ENCODE measurements at places on chromosomes 11 and 22.
A peak's percentile ranks its signal among the peaks of the same experiment; 100 is the strongest.

GRCh38 chr22:20937031-20937793 lies 20.0 kb downstream of the CRKL start:
- peak; percentile 54 for DNase-seq

GRCh38 chr11:14445542-14446530 lies 53.8 kb downstream of the COPB1 start:
- DNase-seq, result peak; percentile 76

DNA sequence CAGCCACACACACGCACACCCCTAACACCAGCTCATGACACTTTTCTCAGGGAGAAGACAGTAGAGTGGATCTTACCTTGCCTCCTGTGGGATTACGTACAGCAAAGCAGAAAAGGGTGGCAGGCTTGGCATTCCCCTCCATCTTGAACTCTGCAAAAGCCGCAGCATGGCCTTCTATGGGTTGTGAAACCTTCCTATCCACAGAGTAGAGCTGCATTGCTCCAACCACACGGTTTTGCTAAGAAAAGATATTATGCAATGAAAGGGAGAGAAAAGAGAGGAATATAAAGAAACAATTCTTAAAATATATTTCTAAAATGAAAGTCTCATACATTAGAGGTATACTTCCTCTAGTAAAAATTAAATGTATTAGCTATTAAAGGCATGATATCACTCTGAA lies 48.8 kb downstream of the CLTCL1 start:
- no peak for DNase-seq

DNA sequence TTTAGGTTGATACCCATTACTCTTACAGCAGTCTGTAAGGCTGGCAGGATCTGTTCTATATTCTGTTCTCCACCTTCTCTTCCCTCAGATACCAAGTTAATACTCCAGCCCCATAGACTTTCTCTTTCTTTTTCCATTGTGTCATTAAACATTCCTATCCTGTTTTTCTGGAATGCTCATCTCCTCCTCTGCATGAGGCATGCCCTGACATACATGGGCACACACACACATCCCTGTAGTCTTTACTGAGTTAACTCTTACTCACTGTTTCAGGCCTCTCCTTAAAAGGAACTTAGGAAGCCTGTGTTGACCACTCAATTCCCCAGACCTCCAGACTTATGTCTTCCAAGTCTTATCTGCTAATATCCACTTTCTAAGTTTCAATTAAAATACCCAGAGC lies 476.8 kb downstream of the METTL15 start:
- DNase-seq, result peak; percentile 80

DNA sequence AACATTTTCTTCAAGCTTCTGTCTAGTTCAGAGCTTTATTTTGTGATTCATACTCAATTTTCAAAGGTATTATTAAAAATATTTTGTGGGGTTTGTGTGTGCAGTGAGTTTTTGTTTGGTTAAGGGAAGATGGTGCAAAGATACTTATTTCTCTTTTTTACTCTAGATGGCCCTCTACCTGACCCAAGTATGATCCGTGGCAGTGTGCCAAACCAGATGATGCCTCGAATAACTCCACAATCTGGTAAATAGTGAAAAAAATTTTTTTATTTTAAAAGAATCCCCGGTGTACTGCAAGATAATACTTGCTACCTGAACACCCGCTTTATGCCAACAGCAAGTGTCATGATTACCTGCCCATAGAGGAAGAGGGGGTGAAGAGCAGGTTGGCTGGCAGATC lies 54.2 kb downstream of the EP300 start:
- no peak for DNase-seq

- no peak for DNase-seq
Measured at GRCh38 chr11:112162761-112163546, 940 bp downstream of the IL18 start.

GRCh38 chr11:130725421-130726233 lies 190.7 kb downstream of the SNX19 start:
- peak; percentile 33 for DNase-seq

DNA sequence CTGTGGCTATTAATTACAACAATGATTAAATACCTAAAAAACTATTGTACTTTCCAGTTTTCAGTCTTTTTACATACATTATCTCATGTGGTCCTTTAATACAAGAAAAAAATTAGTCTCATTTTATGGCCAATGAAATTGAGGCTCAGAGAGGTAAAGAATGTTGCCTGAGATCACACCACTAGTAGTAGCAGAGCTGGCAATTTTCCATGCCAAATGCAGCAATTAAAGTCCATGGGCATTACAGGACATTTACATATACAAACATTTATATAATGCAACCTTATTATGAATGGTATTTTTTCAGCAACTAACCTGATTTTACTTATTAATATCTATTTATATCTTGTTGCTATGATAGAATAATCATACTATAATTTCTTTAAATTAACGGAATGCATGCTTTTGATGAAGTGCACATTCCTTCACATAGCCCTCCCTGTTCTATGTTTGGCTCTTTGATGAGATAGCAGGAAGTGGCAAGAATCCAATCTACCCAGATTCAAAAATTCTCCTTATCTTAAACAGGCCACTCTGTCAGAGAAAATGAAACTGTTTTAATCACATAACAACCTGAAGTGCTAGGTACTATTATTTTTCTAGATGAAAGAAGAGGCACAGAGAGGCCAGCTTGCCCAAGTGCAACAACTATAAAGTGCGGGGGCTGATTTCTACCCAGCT lies 120.9 kb upstream of the LDLRAD3 start:
- no peak for DNase-seq

- peak; percentile 25 for DNase-seq
Measured at GRCh38 chr11:13229136-13229535, 48.5 kb upstream of the BMAL1 start.

DNA sequence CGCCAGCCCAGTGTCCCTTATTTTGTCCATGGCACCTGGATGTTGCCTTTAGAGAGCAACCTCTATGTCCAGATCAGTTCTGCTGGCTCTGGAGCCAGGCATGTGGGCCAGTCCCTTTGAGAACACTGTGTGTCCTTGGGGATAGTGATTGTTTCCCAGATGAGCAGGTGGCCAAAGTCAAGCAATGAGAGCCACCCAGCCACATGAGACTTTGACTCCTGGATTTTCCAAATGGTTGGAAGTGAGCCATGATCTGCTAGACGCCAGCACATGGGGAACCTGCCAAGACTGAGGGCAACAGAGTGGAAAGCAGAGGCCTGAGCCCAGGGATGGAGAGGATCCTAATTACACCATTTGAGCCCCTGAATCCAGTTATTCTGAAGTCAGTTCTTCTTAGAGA lies 479.8 kb downstream of the OPCML start:
- peak; percentile 7 for DNase-seq

DNA sequence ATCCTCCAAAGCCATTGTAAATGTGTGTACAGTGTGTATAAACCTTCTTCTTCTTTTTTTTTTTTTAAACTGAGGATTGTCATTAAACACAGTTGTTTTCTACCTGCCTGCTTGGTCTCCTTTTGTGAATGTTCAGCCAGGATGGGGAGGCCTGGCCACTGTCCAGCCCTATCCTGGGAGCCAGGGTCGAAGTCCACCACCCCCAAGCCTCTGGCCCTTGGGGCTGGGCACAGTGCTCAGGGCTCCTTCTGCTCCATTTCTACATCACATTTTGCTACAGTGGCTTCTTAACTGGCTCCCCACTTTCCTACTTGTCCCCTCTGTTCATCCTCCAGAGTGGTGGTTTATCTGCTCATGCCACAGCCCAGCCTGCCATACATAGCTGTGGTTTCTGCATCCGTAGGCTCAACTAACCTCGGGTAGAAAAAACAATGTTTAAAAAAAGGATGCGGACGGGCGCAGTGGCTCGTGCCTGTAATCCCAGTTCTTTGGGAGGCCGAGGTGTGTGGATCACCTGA lies 2.5 kb upstream of the SMARCB1 start:
- peak; percentile 49 for DNase-seq

DNA sequence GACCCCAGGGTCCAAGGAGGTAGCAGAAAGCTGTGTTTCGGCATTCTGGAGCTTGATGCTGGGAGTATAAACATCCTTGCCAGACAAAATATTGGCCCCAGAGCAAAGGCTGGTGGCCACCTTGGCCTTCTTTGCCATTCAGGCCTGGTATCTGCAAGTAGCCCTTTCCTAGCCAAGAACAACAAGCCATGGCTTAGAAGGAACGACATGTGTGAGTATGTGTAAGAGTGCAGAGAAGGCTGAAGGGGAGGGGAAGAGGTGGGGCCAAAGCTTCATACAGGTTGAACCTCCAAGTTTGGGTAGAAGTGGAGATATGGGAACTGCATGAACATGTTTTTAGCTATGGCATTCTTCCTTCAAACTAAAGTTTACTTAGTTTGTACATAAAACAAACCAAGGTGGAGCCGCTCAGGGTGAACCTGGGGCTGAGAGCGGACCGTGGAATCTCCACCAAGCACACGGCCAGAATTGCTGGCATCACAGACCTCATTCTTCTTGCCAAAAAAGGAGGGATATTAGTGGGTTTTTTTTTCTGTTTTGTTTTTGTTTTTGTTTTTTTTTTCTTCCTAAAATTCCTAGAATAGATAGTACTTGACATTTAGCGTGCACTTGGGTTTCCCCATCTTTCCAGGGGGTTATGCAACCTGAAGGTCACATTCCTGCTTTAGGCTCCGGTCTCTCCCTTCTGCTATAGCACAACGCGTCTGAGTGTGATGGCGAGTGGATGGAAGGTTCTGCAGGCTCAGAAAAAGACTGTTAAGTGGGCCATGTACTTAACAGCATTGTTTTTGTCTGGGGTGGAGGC lies 70.9 kb downstream of the ADAMTS15 start:
- no peak for DNase-seq

DNA sequence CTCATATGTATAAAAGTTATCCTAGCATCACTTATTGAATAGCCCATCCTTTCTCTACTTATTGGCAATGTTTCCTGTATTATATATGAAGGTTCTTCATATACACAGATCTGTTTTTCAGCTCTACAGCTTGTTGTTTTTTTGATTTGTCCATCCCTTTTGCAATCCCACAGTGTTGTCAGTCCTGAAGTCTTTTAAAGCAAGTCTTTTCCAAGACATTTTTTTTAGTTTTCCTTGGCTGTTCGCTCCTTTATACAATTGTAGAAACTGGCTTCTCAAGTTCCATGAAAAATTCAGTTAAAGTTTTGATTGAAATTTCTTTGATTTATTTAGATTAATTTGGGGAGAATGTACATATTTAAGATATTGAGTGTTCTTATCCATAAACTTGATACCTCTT lies 295.3 kb upstream of the SORL1-AS1 start:
- DNase-seq, result no peak

DNA sequence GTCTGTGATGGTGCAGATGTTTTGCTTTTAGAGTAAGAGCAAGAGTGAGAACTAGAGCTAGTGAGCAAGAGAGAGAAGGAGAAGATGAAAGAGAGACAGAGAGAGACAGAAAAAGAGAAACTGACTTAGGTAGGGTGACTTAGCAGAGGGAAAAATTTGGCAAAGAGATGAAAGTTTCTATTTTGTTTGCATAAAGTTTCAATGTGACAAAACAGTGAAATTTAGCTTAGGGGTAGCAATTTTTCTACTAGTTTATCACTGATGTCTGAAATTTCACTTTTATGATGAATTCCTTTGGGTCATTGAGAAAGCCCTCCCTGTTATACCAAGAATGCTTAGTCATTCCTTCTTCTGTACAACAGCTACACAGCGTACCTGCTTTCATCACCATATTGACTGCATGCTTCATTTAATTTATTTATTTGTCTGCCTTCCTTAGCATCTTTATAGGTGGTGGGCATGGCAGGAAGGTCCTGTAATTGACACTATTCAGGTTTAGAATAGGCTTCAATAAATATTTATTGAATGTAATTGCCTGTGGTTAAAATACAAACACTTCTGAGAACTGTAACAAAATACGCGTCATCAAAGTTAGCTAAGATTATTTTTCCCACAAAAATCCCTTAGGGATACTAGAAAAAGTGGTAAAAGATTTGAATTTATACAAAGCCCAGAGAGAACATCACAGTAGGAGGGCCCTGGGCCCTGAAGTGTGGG lies 19.9 kb upstream of the CTSC start:
- DNase-seq, result peak; percentile 55

GRCh38 chr22:39943337-39943736 lies 16.9 kb upstream of the TMA7B start:
- DNase-seq, result no peak

GRCh38 chr11:132876239-132876638 lies 656.1 kb downstream of the OPCML start:
- no peak for DNase-seq

GRCh38 chr11:79269611-79270307 lies 171.1 kb downstream of the TENM4 start:
- DNase-seq, result no peak

DNA sequence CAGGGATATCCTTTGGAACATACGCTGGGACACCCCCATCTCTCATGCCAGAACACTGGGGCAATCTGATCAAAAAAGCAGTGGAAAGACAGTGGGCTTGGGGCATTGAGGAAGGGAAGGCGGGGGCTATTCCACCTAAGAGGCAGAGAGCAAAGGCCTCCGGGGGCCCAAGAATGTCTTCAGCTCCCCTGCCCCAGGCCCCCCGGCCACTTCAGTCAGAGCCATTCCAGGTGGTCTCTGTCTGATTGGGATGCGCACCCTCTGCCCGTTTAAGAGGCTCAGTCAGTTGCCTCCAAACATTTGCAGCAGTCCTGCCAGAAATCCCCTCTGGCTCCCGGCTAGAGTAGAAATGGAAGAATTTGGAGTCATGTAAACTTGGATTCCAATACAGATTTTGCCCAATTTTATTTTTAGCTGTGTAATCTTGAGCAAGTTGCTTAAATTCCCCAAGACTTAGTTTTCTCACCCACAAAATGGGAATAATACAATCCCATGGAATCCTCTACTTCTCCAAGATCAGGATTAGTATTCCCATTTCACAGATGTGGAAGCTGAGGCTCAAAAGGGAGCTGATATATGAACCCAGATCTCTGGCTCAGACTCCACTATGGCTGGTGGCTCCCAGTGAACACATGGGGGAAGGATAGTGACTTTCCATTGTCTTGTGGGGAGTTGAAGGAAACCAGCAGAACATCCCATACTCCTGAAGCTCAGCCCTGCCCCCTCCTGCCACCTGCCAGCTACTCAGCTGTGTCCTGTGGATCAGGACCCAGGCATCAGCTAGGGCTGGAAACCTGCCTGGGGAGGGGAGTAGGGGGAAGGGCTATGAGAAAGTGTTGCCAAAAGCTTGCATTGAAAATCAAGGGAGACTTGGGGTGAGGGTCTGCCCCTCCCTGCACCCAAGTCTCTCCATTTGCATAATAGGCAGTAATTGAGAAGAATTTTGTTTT lies 6.1 kb upstream of the WNT11 start:
- no peak for DNase-seq

DNA sequence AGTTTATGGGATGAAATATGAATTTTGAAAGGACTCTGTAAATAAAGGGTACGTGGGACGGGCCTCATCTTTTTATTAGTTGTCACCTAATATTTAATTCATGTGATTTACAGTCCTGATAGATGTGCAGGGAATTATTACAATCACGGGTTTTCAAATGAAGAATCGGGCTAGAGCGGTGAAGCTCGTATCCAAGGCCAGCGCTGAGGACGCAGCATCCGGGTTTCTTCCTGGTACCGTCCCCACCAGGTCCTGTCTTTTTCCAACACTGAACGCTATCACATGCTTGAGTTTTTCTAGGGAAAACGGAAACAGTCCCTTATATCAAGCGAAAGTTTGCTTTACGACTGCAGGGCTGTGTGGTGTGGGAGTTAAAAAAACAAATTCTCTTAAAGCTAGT lies 787 bp downstream of the SMDT1 start:
- peak; percentile 41 for DNase-seq
